ENCODE measurements at places on chromosomes 1 and 21.
A peak's percentile ranks its signal among the peaks of the same experiment; 100 is the strongest.

GRCh38 chr1:157360023-157360390 is 192.3 kb downstream of the FCRL5 start:
- no peak for DNase-seq

- no peak for DNase-seq
Observed at GRCh38 chr21:25175938-25176337, 431.3 kb downstream of the MRPL39 start.

DNA sequence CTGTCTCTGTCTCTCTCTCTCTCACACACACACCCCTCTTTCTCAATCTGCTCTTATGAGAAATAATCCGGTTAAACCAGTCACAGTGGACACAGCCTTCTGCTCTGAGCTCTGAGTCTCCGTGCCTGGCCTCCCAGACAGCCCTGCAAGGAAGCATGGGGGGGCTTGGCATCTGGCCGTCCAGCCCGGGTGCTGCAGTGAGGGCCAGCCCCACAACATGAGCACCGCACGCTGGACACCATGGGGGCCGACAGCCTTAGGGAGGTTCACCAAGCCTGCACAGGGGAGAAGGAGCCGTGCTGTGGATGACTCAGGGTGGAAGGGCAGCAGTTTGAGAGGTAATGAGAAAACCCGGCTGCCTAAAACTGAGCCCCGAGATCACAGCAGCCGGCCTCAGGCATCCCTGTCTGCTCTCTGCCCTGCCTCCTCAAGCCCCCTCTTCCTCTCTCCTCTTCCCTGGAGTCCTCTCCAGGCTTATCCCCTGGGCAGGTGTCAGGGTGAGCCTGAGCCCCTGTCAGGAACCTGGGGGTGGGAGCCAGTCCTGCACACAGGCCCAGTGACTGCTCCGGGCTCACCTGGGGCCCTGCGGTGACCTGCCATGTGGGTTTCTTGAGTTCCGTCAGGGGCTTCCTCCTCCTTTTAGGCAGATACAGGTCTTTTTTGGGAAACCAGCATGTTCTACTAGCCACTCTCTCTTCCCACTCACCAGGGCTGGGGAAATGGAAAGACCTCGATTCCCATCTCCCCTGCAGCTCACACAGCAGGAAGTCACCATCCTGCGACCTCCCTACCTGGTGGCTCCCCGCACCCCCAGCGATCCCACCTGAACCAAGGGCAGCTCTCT is 92.8 kb downstream of the ITPKB start:
- no peak for DNase-seq

GRCh38 chr1:221141606-221142285 is 262.5 kb downstream of the HLX start:
- no peak for DNase-seq

DNA sequence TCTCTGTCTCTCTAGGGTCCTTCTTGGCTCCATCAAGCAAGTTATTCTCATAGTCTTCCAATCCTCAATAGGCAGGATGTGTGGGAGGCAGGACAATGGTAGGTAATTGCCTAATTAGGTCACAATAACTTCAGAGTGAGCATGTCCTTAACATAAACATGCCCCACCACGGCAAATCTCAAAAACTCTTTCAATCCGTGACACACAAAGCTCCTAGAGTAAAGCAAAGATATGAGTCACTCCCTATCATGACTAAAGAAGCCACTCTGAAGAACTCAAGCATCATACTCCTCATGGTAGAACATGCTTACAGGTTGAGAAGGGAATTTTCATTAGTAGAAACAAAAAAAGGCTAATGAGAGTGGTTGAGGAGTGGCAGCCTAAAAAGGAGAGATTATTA is 4.9 kb downstream of the HAO2 start:
- DNase-seq, result no peak

GRCh38 chr1:229380536-229381160 is 37.8 kb upstream of the CCSAP start:
- DNase-seq, result no peak

GRCh38 chr21:28884976-28885852 is 107.5 kb downstream of the LTN1 start:
- peak; percentile 94 for DNase-seq

- no peak for DNase-seq
Observed at GRCh38 chr1:21863981-21864380, 51.9 kb downstream of the LDLRAD2 start.

- DNase-seq, result no peak
Observed at GRCh38 chr1:162696286-162696862, 64.1 kb downstream of the DDR2 start.

GRCh38 chr1:67540025-67540732 is 110.0 kb upstream of the SERBP1 start:
- no peak for DNase-seq

- DNase-seq, result peak; percentile 77
Observed at GRCh38 chr1:152052606-152053005, 15.8 kb upstream of the S100A11 start.

DNA sequence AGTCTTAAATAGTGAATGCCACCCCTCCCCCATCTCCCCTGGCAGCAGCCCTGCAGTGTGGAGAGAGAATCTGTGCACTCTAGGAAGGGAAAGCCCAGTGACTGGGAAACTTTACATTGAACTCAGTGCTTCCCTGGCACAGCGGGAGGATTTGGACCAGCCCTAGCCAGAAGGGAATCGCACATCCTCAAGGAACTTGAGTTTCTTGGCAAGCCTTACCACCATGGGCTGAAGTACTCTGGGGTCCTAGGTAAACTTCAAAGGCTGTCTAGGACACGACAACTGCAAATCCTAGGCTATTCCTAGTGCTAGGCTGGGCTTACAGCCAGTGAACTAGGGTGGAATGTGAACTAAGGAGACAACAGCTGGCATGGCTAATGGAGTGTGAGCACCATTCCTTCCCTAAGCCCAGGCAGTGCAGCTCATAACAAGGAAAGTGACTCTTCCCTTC is 88.3 kb downstream of the COL24A1 start:
- no peak for DNase-seq

DNA sequence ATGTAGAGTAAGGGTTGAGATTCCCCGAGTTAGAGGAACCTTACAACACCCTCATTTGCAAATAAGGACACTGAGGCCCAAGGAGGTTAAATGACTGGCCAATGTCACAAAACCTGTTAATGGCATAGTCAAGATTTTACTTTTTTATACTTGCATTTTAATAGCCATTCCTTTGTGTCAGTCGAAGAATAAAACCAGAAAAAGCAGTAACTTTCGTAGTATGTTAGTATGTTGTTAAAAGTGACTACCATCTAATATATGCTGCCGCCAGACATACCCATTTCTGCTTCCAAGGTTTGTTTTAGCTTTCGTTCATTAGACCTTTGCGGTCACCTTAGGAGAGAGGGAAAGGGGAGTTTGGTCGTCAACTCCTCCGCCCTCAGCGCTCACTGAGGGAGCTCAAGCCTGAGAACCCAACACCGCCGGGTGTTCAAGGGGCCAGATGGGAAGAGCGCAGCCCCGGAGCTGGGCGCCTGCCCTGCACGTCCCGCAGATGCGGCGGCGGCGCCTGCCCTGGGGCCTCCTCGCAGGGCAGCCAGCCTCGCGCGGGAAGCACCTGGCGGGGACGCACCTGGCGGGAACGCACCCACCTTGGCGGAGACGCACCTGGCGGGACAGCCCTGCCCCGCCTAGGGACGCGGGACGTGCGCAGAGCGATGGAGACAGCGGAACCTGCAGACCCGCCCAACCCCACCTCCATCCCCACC is 466 bp downstream of the VPS26C start:
- DNase-seq, result no peak

DNA sequence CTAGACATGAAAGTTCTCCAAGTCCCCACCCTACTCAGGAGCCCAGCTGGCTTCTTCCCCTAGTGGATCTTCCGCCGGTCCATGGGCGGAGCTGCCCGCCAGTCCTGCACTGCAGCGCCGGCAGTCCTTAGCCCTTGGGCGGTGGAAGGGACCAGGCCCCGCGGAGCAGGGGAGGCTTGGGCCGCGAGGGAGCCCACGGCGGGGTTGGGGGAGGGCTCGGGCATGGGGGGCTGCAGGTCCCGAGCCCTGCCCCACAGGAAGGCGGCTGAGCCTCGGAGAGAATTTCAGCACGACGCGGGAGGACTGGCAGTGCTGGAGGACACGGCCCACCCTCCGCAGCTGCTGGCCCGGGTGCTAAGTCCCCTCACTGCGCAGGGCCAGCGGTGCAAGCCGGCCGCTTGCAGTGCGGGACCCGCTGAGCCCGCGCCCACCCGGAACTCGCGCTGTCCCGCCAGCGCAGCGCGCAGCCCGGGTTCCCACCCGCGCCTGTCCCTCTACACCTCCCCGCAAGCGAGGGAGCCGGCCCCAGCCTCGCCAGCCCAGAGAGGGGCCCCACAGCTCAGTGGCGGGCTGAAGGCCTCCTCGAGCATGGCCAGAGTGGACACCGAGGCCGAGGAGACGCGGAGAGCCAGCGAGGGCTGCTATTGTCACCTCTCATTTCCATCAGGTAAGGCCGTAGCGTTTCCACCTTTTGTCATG is 1398.6 kb downstream of the MRPL39 start:
- DNase-seq, result no peak

- DNase-seq, result no peak
Observed at GRCh38 chr1:103110701-103111100, 2.4 kb upstream of the COL11A1 start.

GRCh38 chr1:26094677-26095383 is 16.8 kb upstream of the PDIK1L start:
- no peak for DNase-seq

DNA sequence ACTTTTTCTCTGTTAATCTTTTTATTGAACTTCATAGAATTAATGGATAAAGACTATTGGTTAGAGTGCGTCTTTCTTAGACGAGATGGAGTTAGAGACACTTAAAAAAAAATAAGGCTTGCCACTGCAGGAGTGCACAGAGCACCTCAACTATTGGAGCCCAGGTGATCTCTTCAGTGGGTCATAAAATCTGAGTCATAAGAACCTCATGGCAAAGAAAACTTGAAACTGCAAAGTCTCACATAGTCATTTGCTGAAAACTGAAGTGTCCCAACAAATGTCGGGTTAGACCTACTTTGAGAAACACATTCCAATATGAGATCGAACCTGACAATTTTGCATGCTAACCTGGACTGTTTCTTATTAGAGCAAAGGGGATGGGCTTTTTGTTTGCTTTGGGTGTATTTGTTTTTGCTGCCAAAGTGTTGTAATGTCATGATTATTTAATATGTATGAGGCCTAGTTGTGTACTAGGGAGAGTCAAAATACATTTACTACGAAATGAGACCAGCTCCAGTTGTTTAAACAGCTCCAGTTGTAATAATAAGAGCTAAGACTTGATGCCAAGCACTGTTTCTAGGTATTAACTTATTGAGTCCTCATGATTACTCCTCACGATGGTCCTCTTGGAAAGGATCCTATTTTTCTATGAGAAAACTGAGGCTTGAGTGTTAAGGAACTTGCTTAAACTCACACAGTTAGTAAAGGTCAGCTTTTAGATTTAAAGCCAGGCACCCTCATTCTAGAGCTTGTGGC is 65.1 kb downstream of the DDR2 start:
- DNase-seq, result no peak

DNA sequence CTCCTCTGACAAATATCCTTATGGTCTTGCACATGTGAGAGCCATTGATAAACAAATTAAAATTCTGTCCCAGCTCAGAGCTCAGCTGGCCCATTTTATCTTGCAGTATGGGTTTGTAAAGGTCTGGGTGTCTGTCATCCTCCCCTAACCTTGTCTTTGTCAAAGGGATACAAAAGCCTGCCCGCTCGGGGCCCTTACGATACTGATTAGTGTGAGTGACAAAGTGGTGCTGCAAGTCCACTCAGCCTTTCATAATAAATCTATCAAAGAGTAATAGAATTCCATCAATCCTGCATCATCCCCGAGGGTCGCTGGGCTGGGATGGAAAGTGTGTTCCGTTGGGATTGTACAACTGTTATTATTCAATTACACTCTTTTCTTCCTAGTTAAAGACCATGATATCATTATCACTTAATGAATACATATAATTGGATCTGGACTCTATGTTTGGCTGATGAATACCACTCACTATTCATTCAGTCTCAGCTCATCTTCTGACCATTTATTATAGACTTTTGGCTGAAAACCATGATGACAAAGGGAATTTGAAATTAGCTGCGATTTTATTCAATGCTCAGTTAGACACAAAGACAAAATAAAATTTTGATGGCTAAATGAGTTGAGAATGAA is 122.5 kb upstream of the FOXD3 start:
- no peak for DNase-seq

- no peak for DNase-seq
Observed at GRCh38 chr1:92203105-92203504, 14.6 kb upstream of the C1orf146 start.

GRCh38 chr1:101107496-101108110 is 82.0 kb upstream of the DPH5 start:
- DNase-seq, result no peak

- no peak for DNase-seq
Observed at GRCh38 chr1:184790642-184791549, 36.2 kb upstream of the EDEM3 start.

DNA sequence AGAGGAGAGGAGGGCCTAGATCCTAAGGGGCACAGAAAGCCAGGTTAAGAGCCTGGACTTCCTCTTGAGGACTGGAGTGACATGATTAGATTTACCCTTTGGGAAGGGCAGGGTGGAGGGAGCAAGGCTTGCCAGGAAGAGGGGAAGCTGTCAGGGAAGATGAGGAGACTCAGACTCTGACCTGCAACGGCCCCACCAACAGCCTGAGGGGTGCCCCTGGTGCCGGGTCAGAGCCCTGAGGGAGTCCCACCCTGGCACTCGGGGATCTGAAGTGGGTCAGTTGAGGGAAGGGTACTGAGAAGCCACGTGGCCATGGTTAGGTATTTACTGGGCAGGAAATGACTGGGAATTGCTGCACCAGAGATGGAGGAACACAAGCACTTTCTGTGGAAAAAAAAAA is 9.8 kb downstream of the ECE1 start:
- no peak for DNase-seq

DNA sequence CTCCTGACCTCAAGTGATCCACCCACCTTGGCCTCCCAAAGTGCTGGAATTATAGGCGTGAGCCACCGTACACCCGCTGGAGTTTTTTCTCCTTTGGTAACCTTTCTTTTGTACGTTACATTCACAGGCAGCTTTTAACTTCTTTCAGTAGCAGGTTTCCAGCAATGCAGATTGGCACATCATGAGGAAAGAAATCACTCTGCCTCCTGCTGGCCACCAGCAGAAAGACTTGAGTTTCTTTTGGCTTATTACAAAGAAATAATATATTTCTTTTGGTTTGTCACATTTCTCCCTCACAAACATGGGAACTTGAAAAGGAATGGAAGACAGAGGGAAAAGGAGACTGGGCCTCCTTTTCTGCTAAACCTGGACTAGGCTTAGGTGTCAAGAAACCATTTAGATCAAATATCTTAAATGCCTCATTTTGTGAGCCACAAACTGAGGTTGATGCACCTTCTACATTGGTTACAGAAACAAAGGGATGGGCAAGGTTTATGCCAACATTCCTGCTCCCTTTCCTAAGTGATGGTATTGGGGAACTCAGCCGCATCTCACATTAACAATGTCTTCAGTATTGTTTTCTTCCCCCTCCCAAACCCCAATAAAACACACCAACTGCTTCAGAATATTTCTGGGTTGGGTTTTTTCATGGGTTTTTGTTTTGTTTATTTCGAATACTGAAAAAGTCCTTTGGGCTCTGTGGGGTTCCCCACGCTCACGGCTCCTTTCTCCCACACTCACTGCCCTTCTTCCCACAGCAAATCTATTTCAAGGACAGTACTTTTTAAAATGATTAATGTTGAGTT is 7.7 kb downstream of the ENSA start:
- peak; percentile 73 for DNase-seq
